M059J (cell line): ENCODE measurements at places on chromosomes 16 and 17. TPM values are rescaled to one million over a fixed set of nuclear protein-coding genes. Genes with fewer than 3 reads are reported as not detected.

Gene SLC52A1
- 0.32 TPM in 1 of 2 replicates, not detected in the other for total RNA-seq

Gene NOMO2
- 136 and 209 TPM in 2 replicates for total RNA-seq

GRCh38 chr16:75306099-75306762, 54.8 kb upstream of the BCAR1 start:
- DNase-seq: peak; percentile 48

DNA sequence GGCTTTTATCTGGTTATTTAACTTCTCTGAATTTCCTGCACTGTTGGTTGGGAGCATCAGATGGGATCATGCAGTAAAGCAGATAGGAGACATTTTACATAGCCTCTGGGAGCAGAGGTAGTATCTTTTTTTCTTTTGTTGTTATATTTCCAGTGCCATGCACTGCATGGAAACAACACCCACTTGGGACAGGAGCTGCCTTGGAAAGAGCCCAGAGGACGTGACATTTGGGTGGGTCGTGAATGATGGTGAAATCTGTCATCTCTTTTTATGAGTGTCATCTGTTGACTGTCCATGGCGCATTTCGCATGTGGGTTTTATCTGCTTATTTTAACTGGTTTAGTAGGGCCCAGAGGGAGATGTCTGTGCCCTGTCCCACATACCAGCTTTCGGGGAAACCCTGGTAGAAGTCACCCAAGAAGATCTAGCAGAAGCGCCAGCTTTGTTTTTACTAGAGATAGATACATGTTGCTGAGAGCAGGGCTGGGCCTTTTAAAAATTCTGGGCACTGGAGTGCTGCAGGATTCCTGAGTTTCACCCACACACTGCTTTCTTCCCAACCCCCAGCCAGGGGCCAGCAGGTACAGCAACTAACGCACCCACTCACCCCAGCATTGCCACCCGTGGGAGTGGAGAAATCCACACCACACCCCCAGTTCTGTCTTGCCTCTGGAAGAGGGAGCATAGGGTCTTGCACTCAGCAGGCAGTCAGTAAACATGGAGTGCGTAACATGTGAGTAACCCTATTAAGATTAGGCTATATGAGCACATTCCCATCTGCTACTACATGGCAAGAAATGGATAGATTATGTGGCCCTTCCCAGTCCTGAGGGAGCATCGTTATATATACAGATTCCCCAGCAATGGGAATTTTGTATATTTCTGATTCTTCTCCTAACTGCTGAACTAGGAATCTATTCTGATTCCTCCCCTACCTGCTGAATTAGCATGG, 8.4 kb upstream of the TERF2 start:
- no peak for DNase-seq

Gene SOX15
- not detected in 2 replicates for total RNA-seq
